ENCODE measurements at places on chromosomes 2 and 18.

DNA sequence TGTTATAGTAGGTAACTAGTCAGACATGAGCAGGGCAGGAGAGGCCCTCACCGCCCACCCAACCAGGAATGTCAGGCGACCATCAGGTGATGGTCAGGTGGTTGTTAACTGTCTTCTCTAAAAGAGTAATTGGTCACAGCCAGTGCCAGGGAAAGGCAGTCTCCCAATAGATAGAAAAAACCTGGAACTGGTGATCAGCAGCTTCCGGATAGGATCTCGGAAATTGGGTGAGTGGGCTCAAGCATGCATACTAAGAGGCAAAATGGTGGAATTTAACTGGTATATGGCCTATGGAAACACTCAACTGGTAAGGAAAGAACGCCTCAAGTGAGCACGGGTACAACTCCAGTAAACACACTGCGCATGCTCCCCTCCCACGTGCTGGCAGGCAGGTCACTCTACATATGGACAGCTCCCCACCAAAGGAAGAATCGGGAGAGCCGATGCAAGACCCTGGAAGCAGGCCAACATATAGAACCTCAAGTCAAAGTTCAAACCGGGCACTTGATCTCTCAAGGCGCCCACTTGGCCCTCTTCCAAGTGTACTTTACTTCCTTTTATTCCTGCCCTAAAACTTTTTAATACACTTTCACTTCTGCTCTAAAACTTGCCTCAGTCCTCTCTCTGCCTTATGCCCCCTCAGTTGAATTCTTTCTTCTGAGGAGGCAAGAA is 43.5 kb upstream of the TMEM131 start:
- no peak for DNase-seq

GRCh38 chr2:28637066-28638047 is 114.3 kb upstream of the PPP1CB start:
- no peak for DNase-seq

DNA sequence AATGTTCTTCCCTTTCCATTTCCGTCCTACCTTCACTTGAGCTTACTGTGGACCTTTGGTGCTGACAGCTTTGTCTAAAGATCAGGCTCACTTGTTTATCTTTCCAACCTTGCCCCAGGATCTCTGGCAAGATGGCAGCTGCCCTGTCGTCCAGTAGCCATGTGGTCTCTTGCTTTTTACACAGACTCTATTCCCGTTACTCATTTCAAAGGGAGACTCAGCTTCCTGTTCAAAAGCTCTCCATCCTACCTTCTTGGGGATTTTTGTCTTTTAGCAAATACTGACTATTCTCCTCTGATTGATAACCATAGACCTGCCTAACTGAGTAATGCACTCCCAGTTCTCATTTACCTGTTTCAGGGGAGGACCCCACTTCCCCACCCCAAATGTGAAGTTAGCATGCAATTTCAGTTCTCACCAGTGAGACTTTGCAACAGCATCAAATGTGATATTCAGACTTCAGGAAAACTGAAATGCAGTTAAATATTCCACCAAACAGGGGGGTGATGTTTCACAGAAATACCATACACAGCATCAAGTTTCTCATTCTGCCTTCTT is 184.4 kb downstream of the MYO3B start:
- DNase-seq, result no peak

DNA sequence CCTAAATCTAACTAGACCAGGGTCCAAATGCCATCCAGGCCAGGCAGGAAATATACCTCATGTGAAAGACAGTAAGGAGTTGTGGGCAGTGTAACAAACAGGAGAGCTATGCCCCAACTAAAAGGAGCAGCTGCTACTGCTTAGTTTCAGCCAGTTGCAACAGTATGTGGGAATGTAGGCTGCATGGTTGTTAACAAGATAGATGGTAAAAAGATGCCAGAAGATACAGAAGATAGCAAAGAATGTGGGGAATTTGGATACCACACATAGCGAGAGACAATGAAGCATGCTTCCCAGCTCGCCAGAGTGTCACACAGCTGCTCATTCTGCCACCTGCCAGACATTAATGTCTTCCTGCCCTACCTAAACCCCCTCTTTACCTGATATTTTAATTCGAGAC is 39.4 kb upstream of the CYBRD1 start:
- no peak for DNase-seq

GRCh38 chr2:142871396-142871795 is 6.1 kb upstream of the KYNU start:
- no peak for DNase-seq

DNA sequence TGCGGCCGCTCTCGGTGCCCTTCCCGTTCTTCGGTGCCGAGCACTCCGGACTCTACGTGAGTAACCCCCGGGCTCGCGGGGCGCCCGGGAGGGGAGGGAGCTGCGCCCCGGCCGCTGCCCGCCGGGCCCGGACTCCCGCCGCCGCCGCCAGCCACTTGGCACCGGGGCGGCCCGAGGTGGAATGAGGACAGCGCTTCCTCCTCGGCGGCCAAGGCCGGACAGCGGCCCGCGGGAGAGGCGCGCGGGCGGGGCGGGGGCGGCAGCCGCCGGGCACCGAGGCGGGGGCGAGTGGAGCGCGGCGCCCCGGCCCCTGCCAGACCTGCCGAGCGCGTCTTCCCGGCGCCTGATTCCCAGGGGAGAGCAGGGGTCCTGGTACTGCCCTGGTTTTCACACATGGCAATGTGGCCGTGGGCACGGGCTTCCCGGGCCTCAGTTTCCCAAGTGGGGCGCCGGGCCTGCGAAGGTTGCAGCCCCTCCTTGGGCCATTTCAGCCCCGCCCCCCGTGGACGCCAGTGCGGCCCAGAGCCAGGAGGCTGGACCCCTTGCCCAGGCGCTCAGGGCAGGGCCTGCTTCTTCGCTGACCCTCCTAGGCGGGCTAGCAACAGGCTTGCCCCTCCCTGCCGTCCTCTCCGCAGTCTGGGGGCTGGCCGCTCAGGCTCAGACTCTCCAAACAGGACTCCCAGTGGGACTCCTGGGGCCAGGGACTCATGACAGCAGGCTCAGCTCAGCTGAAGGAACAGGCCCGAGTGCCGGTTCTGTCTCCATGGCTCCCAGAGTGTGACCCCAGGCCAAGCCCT is 775 bp downstream of the SNED1 start:
- no peak for DNase-seq

GRCh38 chr2:206831442-206831995 is 66.1 kb downstream of the FASTKD2 start:
- no peak for DNase-seq

GRCh38 chr2:37916512-37917082 is 8.5 kb upstream of the RMDN2 start:
- no peak for DNase-seq

- no peak for DNase-seq
Measured at GRCh38 chr2:159150280-159150746, 136.2 kb downstream of the WDSUB1 start.

- DNase-seq, result no peak
Measured at GRCh38 chr2:147049957-147050356, 794.9 kb upstream of the ACVR2A start.

DNA sequence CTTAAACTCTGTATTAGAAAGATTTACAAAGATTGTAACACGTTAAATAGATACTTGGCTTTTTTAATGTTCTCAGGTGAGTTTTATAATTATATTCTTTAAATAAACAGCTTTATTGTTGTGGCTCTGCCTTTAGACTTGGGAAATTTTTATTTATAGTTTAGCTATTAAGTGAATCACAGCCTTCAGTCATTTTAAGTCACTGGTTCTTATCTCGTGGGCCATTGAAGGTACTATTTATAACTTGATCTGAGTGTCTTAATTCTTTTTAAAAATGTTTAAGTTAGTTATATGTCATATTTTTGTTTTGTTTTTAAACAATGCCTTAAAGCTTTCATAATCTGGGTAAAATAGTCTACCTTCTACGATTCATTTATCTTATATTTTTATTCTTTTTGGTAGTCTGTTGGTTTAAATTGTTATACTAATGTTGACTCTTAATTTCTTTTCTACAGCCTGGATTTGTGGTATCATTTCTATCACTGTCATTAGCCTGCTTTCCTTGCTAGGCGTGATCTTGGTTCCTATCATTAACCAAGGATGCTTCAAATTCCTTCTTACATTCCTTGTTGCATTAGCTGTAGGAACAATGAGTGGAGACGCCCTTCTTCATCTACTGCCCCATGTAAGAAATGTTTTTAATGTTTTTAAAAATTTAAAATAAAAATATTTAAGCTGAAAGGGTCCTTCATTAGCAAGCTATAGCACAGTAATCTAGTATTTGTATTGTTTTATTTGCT is 49.3 kb downstream of the SLC39A10 start:
- no peak for DNase-seq

- no peak for DNase-seq
Measured at GRCh38 chr2:158179660-158180059, 78.0 kb downstream of the UPP2 start.

- no peak for DNase-seq
Measured at GRCh38 chr2:15471606-15472005, 89.5 kb downstream of the NBAS start.

DNA sequence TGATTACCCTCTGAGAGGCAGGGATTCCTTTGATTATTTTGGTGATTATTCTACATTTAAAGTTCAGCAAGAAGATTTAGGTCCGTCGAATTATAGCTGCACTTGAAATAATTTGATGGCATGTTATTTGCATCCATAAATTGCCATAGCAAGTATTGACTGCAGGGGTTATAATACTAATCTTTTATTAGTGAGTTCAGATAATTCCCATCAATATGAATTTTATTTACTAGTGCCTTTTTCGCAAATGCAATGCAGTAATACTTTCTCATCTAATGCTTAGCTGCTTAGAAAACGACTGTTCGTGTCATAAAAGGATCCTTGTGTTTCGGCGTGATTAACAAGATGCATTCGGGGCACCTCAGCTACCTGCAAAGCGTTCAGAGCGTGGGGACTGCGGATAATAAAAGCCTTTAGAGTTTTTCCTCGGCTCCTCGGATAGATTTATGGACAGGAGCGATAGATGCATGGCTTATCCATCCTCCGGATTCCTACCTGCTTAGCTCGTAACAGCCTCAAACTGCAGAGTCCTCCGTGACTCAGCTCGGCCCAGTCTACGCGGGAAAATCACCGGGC is 2.5 kb upstream of the GBX2 start:
- DNase-seq, result no peak

GRCh38 chr2:226137201-226137811 is 662.3 kb downstream of the IRS1 start:
- DNase-seq, result no peak

DNA sequence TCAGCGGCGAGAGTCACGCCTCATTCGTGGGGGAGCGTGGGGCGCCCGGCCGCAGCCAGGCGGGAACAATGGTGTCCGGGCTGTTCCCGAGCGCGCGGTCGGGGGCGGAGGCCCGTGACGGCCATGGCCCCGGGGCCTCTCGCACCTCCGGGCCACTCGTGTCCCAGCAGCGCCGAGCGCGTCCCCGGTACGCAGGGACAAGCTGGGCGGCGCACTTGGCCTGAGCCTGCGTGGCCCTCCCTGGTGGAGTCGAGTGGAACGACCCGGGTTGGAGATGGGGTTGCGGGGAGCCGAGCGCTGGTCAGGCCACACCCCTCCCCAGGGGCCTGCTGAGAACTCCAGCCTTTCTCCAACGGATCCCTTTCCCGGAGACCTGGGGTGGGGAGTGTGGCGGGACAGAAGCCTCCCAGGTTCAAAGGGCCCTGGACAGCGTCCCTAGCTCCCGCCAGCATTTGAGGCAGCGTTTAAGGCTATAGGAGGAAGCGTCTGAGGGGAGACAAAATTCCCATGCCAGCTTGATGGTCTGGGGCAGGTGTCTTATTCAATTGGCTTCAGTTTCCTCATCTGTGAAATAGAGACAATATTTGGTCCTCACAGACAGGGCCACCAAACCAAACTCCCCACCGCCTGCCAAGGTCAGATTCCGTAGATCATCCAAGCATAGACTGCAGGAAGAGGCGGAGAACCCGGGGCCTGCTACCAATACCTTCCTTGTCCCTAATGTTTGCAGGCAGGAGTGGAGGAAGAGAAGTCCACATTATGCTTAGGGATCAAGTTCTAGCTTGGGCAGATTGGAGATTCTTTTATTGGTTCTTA is 553 bp downstream of the CNDP2 start:
- peak; percentile 78 for DNase-seq

DNA sequence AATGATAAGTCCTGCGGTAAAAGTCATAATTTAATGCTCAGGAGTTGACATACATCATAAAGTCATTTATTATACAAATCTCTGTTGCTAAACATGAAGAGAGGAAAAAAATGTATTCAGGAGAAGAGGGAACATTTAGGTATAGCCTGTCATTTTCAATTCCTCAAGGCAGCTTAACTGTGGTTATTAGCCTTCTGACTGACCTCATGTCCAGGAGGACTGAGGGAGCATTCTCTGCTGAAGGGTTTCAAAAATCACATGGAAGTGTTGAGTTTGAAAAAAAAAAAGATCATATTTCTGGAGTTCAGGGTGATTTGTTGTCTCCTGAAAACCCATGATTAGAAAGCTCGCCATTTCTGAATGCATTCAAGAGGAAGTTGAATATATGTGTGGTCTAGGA is 1371.1 kb upstream of the LRRTM1 start:
- DNase-seq, result no peak

DNA sequence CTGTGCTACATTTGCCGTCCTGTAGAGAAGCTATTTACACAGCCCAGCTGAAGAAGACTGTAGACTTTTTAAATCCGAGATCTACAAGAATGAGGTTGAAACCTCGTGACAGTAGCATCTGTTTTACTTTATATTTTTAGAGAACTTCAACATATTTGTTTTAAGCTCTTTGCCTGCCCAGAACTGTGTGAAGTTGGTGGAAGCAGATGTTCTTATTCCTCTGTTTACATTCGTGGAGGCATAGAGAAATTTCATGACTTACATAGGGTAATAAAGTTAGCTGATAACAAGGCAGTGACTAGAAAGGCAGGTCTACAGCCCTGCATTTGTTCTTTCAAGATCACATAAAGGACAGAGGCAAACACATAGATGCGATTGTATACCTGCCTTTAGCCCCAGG is 47.0 kb upstream of the MAP3K20 start:
- no peak for DNase-seq

- DNase-seq, result no peak
Measured at GRCh38 chr2:190514676-190515075, 19.8 kb downstream of the NEMP2 start.

- DNase-seq, result no peak
Measured at GRCh38 chr2:127014630-127015029, 92.3 kb downstream of the BIN1 start.

DNA sequence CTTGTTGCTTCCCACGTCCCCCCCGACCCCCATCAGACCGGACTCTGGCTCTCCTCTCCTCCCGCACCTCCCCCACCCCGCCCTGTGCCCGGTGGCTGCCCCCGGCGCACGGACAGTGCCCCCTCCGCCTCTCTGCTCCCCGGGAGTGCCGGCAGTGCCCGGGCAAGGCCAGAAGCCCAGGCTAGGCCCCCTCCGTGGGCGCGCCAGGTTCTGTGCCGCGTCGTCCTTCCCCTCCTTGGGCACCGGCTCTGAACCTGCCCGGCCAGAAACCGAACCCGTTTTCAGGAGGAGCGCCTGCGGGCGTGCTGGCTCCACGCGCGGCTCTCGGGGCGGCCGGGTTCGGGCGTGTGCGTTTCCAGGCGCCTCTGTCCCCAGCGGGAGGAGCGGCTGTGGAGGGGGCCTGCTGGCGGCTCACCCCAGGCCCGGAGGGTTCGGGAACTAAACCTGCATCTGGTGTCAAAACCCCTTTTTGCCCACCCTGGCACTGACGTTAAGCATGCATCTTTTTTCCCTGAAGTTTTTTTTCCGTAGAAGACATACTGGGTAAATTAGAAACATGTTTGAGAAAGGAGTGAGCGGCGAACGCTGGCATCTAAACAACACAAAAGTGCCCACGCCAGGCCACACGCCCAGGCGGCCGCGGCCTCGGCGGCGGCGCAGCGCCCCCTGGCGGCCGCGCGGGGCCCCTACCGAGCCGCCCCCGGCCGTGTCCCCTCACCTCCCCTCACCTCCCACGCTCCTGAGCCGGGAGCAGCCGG is 123.9 kb upstream of the SLC1A4 start:
- DNase-seq, result peak; percentile 60

GRCh38 chr2:1605102-1606045 is 138.9 kb downstream of the PXDN start:
- DNase-seq, result peak; percentile 81
